GM23248 (cell line): ENCODE measurements at places on chromosomes 11 and 22. TPM values are rescaled to one million over a fixed set of nuclear protein-coding genes. Genes with fewer than 3 reads are reported as not detected.

DNA sequence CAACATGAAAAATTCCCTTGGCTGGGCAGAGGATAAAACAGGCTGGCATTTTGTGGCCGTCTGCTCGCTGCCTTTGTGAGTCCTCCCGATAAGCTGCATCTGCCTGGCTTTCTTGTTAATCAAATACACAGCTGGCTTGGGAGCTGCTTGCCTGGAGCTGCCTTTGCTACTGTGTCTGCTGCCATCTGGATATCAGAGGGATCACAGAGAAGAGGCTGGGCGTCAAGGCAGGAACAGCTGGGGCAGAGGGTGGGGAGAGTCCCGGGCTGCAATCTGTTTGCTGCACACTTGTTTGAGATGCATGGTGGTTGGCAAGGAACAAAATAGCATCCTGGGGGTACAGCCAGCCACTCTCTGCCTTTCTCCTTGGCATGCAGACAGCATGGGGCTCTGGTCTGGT, 36.0 kb downstream of the COMMD9 start:
- DNase-seq, result no peak

Gene MRGPRX3
- not detected in 2 replicates for total RNA-seq

Gene OR5B21
- total RNA-seq, result not detected in 2 replicates

- DNase-seq, result no peak
Observed at GRCh38 chr22:19520007-19520406, 4.2 kb downstream of the CLDN5 start.

Gene PRDM11
- 2.3 and 3.7 TPM in 2 replicates for total RNA-seq

GRCh38 chr22:46908641-46909107, 146.2 kb downstream of the TBC1D22A start:
- DNase-seq, result no peak

DNA sequence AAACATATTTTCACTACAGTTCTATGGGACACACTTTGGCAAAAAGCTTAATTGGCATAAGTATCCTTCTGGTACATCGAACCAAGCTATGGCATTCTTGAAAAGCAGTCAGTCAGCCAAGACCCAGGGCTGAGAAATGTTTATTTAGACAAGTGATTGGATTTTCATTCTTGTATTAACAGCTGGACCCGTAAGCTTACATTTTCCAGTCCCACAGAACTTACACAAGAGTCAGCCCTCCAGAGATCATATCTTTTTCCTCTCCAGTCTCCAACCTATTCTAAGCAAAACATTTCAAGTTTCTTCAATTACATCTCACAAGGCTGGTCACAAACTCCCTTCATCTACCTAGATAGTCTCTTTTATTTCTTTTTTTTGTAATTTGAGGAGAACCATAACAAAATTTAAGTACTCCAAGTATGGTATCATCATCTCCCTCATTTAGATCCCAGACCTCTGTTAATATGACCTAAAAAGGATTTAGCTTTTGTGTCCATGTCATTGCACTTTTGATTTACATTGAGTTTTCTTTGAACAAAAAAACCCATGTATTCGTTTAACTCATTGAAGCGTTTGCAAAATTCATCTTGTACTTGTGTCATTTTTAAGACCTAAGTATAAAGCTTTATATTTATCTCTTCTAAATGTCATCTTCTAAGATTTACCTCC, 67.9 kb upstream of the GRK3 start:
- DNase-seq, result no peak

Gene SLC16A8
- total RNA-seq, result 0.51 and 1.4 TPM in 2 replicates

Gene C11orf97
- total RNA-seq, result not detected in 2 replicates
